ENCODE measurements at places on chromosomes 2 and 18. TPM values are rescaled to one million over a fixed set of nuclear protein-coding genes. Genes with fewer than 3 reads are reported as not detected.

GRCh38 chr18:48064978-48065600, 134.6 kb upstream of the SMAD2 start:
- DNase-seq: no peak

The MYO5B gene
- 1.4 TPM for total RNA-seq

DNA sequence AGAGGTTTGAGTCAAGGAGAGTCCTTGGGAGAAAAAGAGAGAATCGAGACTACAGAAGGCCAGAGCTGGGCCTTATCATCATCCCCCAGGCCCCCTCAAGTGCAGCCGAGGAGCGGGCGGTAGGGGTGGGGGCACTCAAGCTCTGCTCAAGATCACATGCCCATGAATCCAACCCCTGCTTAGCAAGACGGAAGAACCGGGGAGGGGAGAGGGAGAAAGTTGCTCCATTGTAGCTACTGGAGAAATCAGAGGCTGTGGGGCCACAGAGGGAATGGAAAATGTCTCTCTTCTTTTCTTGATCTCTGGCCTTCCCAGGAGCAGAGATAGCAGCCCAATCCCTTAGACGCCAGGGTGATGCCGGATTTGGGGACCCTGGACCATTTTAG, 14.6 kb downstream of the SLC4A3 start:
- no peak for DNase-seq

The DIPK1C gene
- total RNA-seq: not detected

The ST8SIA3 gene
- not detected for total RNA-seq

- DNase-seq: no peak
Measured at GRCh38 chr2:3656762-3657721, 958 bp upstream of the ALLC start.

DNA sequence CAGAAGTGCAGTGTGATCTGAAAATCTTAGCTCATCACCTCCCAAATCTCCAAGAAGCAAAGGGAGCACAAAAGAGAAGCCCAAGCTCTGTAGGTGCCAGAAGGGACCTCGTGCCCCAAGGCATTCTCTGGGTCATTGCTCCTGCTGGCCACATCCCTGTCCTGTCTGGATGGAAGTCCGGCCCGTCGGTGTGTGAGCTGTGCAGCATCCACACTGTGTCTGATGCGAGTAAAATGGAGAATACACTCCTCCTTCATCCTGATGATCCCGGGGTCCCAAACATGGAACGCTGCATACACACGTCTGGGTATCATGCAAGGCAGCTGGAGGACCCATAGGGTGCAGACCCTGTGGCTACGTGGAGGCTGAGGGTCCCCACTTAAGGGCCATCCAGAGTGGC, 851.4 kb downstream of the GALR1 start:
- DNase-seq: no peak

DNA sequence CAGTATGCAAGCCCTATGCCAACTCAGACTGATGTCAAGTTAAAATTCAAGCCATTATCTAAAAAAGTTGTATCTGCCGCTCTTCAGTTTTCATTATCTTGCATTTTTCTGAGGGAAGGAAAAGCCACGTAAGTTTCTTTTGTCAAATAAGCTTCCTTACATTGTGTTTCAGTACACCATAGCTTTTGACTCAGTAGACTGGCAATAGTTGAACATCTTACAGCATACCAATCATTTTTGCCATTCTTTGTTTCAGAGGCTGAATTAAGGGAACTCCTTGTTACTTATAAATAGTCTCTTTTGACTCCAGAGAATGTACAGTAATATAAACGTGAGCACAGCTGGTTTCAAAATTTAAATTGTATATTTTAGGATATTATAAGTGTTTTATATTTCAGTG, 120.6 kb downstream of the EHBP1 start:
- peak; percentile 71 for DNase-seq

GRCh38 chr18:77360315-77361190, 110.9 kb downstream of the GALR1 start:
- DNase-seq: no peak

DNA sequence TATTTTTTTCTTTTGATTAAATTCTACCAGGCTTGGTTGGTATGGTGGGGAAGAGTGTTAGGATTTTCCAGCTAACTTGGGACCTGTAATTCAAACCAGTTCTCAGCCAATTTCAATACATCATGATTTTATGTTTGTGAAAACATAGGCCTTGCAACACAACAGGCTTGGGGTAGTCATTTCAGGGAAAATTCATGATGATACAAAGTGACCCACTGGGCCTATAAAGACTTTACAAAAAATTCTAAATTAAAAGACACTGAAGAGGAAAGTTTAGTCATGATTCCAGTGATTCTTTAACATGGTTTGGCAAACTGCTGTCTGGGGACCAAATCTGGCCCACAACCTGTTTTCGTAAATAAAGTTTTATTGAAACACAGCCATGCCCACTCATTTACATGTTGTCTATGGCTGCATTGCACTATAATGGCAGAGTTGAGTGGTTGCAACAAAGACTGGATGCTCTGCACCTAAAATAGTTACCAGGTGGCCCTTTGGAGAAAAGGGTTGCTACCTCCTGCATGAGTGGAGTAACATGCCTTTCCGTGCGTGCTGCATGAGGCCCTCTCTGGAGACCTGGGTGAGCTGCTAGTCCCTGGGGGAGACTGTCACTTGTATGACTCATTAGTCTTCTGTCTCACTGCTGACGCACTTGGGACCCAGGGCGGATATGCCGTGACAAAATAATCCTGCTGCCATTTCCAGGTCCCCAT, 73.6 kb downstream of the NPAS2 start:
- DNase-seq: no peak

DNA sequence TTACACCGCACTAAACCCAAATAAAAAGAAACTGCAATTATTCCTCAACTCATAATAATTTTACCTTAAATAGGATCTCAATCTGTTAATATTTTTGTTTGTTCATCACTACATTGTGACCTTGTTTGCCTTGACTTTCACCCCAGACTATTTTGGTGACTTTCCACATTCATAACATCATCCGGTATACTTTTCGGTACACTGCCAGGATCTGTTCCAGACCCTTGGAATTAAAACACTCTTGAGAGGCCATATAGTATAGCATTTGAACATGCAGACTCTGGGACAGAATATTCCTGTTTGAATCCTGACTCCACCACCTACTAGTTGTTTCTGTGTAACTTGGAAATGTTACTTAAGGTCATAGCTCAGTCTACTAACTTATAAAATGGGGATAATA, 577.4 kb downstream of the METTL4 start:
- DNase-seq: no peak

The CAPN14 gene
- 0.23 TPM for total RNA-seq

DNA sequence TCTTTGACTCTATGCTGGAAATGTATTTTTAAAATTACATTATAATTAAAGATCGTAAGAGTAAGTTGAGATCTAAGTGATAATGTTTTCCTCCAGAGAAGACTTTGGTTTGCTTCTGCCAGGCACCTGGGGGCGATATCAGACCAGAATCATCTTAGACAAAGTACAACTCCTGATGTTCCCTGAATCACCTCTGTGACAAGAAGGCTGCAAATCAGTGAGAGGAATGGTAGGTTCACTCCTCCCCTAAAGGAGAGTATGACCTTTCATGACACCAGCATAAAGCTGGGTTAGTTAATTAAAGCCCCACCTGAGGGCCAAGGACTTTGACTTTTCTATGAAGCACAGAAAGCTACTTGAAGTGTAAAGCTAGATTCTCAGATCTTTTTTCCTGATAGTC, 114.4 kb upstream of the DTNA start:
- DNase-seq: peak; percentile 47

- DNase-seq: peak; percentile 43
Measured at GRCh38 chr2:120675460-120676130, 60.1 kb upstream of the GLI2 start.

DNA sequence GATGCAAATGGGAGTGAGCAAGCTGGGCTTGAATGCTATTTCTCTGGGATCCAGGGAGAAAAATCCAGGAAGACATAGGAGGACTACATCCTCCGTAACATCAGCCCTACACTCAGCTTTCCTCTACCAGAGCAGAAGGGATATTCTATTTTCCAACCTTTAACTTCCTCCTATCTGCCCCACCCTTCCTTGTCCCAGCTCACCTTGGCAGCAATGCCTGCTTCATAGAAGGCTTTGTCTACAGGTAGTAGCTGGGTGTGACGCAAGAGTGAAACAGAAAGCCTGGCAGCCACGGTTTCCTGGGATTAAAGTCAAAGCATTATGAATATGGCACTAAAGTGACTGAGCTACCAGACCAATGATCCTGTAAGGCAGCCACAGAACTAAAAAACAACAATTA, 3.9 kb downstream of the KRTCAP3 start:
- no peak for DNase-seq

GRCh38 chr2:152352616-152353015, 17.6 kb downstream of the FMNL2 start:
- DNase-seq: no peak

- peak; percentile 39 for DNase-seq
Measured at GRCh38 chr2:71798266-71799012, 345.1 kb downstream of the DYSF start.

GRCh38 chr2:111995148-111995547, 59.9 kb upstream of the TMEM87B start:
- no peak for DNase-seq

- no peak for DNase-seq
Measured at GRCh38 chr2:190459881-190460280, 51.7 kb downstream of the MFSD6 start.

The IGFBP5 gene
- not detected for total RNA-seq

- no peak for DNase-seq
Measured at GRCh38 chr2:71852141-71852711, 295.4 kb downstream of the CYP26B1 start.

DNA sequence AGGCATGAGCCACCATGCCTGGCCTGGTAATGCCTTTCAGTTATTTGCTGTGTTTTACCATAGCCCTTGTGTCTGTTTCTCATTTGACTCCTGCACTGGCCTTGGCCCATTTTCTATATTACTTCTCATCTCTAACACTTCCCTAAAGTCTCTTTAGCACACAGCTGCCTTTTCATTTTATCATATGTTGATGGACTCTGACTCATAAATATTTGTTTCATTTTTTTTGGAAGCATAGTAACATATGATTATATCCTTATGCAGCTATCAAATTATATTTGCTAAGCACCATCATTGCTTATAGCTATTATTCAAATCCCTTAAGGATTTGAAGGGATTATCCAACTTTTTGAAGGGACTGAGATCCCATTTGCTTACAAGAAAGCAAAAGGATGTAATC, 320.3 kb downstream of the GPD2 start:
- no peak for DNase-seq

DNA sequence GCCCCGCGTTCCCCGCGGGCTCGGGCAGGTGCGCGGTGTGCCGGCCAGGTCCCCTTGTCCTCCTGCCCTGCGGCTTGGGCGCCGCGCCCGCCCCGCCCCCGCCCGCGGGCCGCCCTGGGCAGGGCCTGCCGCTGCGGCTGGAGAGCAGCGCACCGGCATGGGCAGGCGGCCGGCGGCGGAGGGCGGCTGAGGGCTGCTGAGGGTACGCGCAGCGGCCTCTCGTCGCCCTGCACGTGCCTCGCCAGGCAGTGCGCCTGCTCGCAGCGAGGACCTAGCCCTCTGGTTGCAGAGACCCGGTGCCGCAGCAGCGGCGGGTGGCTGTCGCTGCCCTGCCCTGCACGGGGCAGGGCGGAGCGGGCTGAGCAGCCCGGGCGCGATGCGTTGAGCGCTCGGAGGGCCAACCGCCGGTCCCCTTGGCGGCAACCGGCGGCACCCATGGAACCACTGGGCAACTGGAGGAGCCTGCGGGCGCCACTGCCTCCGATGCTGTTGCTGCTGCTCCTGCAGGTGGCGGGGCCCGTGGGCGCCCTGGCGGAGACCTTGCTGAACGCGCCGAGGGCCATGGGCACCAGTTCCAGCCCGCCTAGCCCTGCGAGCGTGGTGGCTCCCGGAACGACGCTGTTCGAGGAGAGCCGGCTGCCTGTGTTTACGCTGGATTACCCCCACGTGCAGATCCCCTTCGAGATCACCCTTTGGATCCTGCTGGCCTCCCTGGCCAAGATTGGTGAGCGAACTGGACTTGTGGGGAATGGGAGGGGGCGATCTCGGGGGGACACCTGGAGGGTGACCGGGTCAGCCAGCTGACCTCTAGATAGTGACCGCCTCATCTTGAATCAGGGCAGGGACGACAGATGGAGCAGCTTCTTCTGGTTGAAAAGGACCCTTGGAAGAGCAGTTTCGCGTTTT, at the start of gene SLC9A2:
Gene SLC9A2 (plus strand): TSS at position 140 of the 906 bp plus-strand sequence. CDS start 296 bp downstream, at position 436.
- peak; percentile 6 for DNase-seq

The ACADL gene
- total RNA-seq: not detected

DNA sequence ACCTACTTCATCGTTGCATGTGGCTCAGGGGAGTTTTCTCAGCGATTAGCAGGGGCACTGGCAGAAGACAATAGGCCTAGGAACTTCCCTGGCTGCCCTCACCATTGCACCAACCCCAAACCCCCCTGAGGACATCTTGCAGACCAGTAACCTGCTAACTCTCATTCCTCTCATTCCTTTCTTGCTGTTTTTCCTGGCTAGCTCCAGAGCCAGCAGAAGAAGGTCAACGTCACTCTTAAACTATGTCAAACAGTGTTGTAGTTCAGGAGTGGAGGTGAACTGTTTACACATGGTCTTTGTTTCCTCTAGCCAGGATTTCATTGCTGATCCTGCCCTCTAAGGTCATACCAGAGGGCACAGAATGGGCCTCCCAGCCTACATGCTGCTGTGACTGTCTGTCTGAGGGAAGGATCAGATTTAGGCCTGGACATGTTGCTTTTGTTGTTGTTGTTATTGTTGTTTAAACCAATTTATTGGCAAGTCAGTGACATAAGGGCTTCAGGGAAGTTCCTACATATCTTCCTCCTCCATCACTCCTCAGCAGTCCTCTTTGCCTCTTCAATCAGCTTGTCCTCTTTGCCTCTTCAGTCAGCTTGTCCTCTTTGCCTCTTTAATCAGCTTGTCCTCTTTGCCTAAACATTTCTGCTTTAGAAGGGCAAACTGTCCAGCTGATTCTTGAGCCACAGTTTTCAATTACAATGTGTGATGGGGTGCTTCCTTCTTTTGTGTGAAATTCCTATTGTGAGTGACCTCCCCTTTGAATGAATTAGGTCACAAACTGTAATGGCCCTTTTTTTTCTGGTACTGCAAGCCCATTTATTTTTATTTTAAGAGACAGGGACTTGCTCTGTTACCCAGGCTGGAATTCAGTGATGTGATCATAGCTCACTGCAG, 471.9 kb upstream of the TNP1 start:
- peak; percentile 42 for DNase-seq

GRCh38 chr18:54238173-54238936, 13.9 kb upstream of the MBD2 start:
- peak; percentile 77 for DNase-seq

The LRRC30 gene
- total RNA-seq: not detected

DNA sequence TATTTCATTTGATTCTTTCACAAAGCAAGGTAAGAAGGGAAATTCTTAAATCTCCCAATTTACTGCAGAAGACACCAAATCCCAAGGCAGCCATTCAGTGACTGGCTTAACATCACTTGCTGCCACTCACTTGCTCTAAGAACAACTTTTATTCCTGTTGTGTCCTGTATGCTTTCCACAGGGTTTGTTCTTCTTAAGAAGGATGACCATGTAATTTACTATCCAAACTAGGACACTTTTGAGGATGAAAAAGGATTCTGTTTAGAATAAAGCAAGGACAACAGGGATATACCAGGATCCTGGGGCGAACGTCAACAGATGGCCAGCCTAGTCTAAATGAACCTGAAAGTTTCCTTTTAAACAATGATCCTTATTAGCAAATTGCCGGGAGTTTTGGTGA, 34.8 kb downstream of the RIT2 start:
- DNase-seq: no peak

GRCh38 chr18:43914018-43914417, 636.7 kb upstream of the SYT4 start:
- DNase-seq: no peak

Measured in endothelial cell of umbilical vein (primary cell).